ENCODE measurements at places on chromosomes 12 and 14. TPM values are rescaled to one million over a fixed set of nuclear protein-coding genes. Genes with fewer than 3 reads are reported as not detected.

The DDIT3 gene
- total RNA-seq, result 12.7 TPM

The CLEC4C gene
- total RNA-seq, result not detected

The LRRK2 gene
- total RNA-seq, result 0.31 TPM

The FOXA1 gene
- not detected for total RNA-seq

The PLEKHD1 gene
- total RNA-seq, result not detected

The C3AR1 gene
- total RNA-seq, result 1.2 TPM

The CDC42BPB gene
- 1.6 TPM for total RNA-seq

The LHX5 gene
- total RNA-seq, result not detected

The IL23A gene
- total RNA-seq, result 26.9 TPM

DNA sequence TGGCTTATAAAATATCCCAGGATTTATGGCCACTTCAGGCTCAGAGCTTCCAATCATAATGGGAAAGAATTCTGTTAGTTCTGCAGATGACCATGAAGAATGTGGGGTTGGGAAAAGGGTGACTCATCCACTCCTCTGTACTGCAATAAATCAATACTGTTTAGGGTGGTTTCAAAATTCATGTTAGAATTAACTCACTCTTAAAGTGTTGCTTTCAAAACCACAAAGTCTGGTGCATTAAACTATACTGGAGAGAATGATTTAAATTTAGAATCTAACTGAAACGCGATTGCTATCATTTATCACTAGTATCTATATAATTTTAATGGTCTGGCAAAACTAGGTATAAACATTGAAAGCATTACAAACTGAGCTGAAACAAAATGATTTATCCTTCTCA lies 798 bp downstream of the CCDC198 start:
- no peaks in the 10 kb centered on the region for H3K4me1 ChIP-seq
- H3K27me3 ChIP-seq, result no peaks in the 10 kb centered on the region
- no peaks in the 10 kb centered on the region for H3K36me3 ChIP-seq
- no peak overlapping the region for H3K4me3 ChIP-seq
- no peak for DNase-seq

- DNase-seq, result no peak
- no peak overlapping the region for H3K27ac ChIP-seq
- H3K36me3 ChIP-seq, result no peaks in the 10 kb centered on the region
- H3K27me3 ChIP-seq, result no peaks in the 10 kb centered on the region
These were observed 31.1 kb upstream of the DHRS7 start for GRCh38 chr14:60196291-60196690.

DNA sequence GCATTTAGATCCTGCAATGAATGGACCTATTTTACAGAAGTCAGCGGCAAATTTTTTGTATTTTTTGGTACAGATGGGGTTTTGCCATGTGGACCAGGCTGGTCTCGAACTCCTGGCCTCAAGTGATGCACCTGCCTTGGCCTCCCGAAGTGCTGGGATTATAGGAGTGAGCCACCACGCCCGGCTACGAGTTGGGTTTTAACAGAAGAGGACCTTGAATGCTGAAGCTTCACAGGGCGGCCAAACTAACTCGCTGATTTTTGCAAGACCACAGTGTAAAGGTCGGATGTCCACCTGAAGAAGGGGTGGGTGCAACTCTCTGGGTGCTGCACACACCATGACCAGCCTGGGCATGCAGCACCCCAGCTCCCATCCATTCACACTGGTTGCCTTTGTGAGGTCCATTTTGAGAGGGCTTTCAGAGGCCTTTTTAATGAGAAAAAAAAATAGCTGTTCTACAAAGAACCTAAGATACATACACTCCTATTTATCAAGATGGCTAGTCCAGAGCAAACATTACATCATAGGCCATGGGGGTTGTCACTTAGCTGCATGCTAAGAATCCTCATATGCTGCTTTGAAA lies 21.6 kb upstream of the CDK2AP1 start:
- no peaks in the 10 kb centered on the region for H3K4me1 ChIP-seq
- no peaks in the 10 kb centered on the region for H3K27me3 ChIP-seq
- H3K36me3 ChIP-seq, result peaks cover 25% of the 10 kb centered on the region
- H3K27ac ChIP-seq, result no peak overlapping the region

- no peaks in the 10 kb centered on the region for H3K4me1 ChIP-seq
- H3K36me3 ChIP-seq, result no peaks in the 10 kb centered on the region
- no peak overlapping the region for H3K4me3 ChIP-seq
- DNase-seq, result no peak
- no peak overlapping the region for H3K27ac ChIP-seq
These were observed 299.7 kb upstream of the FBXO33 start for GRCh38 chr14:39731912-39732311.

DNA sequence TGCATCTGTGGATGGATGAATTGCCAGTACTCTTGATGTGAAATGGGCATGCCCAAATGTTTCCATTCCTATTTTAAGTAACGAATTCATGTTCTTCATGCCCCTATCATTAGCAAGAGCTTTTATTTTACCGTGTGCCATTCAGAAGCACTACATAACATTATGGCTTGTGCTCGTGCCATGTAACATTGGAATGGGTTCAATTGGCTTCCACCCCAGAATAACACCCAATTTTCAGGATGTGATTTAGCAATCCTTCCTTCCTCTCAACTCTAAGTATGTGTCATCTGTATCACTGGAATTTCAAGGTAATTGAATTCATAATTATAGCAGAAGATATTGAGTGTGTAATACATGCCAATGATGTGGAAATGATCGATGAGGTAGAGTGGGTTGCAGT lies 145.8 kb upstream of the TMPO start:
- no peaks in the 10 kb centered on the region for H3K27me3 ChIP-seq
- peaks cover 6% of the 10 kb centered on the region for H3K4me1 ChIP-seq
- DNase-seq, result no peak

- peaks cover 9% of the 10 kb centered on the region for H3K4me1 ChIP-seq
- no peak overlapping the region for H3K4me3 ChIP-seq
- no peak overlapping the region for H3K27ac ChIP-seq
These were observed 52.2 kb downstream of the LRP6 start for GRCh38 chr12:12214635-12215131.

DNA sequence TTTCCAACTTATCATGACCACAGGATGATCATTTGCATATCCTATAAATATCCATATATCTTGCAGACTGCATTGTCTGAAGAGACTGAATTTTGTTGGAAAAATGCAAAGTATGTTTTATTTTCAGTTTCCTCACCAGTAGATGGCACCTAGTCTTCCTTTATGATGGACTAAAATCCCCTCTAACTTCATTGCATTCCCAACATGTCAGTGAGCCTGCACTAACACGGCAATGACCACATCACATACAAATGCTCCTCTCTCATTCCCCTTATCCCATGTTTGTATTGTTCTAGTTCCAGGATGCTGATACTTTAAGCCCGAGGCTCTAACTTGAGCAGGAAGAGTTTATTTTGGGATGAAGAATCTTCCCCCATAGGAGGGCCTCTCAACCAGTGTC lies 24.7 kb upstream of the MYBPC1 start:
- DNase-seq, result no peak
- no peak overlapping the region for H3K27ac ChIP-seq
- no peaks in the 10 kb centered on the region for H3K4me1 ChIP-seq
- no peak overlapping the region for H3K4me3 ChIP-seq
- no peaks in the 10 kb centered on the region for H3K27me3 ChIP-seq
- H3K36me3 ChIP-seq, result no peaks in the 10 kb centered on the region

- no peak overlapping the region for H3K27ac ChIP-seq
- H3K36me3 ChIP-seq, result no peaks in the 10 kb centered on the region
- H3K27me3 ChIP-seq, result no peaks in the 10 kb centered on the region
These were observed 2.3 kb upstream of the HSPB8 start for GRCh38 chr12:119176267-119177055.

DNA sequence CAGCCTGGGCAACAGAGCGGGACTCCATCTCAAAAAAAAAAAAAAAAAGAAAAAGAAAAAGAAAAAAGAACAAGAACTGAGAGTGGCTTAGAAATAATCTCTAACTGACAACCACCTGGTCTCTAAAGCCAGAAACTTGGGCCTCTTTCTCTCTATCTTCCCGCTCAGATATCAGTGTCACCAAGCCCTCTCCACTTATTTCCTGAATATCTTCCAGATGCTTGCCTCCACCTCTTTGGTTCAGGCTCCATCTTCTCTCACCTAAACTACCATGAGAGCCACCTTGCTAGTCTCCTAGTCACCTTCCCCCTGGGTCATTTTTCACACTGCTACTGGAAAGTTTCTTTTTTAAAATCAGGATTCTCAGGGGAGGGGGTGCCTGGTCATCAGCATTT lies 1.8 kb upstream of the TM9SF1 start:
- no peaks in the 10 kb centered on the region for H3K27me3 ChIP-seq
- peak overlapping the region; percentile 100 for H3K27ac ChIP-seq
- no peak overlapping the region for H3K4me3 ChIP-seq
- H3K4me1 ChIP-seq, result peaks cover 32% of the 10 kb centered on the region
- DNase-seq, result no peak

DNA sequence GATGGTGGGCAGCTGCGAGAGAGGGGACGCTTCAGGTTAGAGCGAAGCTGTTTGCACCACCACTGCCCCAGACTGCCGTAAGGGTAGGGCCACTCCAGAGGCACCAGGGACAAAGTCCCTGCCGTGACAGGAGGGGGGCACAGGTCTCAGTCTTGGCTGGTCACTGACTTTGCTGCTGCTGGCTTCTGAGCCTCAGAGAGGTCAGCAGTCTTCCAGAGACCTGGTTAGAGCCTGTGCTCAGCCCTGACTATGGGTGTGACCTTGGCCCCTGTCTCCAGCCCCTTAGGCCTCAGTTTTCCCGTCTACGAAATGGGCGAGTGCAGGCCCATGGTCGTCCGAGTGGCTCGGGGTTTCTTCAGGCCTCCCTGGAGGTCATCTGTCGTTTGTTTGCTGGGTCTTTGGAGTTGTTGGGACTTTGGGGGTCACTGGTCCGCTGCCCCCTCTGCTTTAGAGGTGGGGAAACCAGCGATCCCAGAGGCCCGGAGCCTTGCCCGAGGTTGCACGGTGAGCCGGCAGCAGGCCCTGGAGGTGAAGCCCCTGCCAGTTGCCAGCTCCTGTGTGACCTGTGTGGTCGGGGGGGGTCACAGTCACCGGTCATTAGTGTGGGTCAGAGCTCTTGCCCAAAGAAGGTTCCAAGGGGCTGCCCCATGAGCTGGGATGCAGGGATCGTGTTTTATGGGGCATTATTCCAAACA lies 15.3 kb downstream of the MEG3 start:
- H3K27ac ChIP-seq, result no peak overlapping the region
- no peak for DNase-seq
- H3K27me3 ChIP-seq, result no peaks in the 10 kb centered on the region
- no peaks in the 10 kb centered on the region for H3K36me3 ChIP-seq
- no peak overlapping the region for H3K4me3 ChIP-seq
- H3K4me1 ChIP-seq, result no peaks in the 10 kb centered on the region

GRCh38 chr14:55553791-55554190 lies 26.2 kb upstream of the KTN1 start:
- H3K4me3 ChIP-seq, result no peak overlapping the region
- no peaks in the 10 kb centered on the region for H3K36me3 ChIP-seq
- DNase-seq, result no peak
- H3K27me3 ChIP-seq, result no peaks in the 10 kb centered on the region

DNA sequence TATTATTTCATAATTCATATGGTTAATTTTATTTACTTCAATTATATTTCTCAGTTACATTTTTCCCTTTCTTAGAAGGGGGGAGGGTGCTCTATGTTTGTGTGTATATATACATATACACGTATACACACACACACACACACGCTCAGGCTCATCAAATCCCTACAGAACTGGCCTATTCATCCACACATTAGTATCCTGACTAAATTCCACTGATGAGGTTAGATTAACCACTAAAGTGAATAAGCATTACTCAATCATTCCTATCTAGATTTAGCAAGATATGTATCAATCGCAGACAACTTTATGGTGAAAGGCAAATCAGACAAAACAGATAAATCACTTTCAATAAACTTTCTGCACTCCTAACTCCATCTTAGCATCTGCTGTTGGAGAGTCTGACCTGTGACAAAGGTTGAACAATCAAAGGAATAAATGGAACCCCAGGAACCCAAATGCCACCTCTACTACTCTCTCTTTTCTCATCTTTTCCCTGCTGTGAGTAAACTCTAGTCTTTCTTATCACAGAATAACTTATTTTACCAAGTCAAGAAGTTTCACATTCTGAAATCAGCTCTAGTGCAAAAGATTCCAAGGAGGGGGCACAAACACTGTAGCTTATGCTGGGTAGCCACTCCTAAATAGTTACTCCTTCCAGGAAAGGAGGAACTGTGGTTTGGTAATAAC lies 67.6 kb downstream of the RALGAPA1 start:
- H3K27me3 ChIP-seq, result no peaks in the 10 kb centered on the region
- H3K27ac ChIP-seq, result no peak overlapping the region
- H3K36me3 ChIP-seq, result no peaks in the 10 kb centered on the region
- no peaks in the 10 kb centered on the region for H3K4me1 ChIP-seq

- no peak for DNase-seq
- no peak overlapping the region for H3K27ac ChIP-seq
- no peaks in the 10 kb centered on the region for H3K36me3 ChIP-seq
These were observed 98.1 kb downstream of the GALC start for GRCh38 chr14:87894920-87895319.

DNA sequence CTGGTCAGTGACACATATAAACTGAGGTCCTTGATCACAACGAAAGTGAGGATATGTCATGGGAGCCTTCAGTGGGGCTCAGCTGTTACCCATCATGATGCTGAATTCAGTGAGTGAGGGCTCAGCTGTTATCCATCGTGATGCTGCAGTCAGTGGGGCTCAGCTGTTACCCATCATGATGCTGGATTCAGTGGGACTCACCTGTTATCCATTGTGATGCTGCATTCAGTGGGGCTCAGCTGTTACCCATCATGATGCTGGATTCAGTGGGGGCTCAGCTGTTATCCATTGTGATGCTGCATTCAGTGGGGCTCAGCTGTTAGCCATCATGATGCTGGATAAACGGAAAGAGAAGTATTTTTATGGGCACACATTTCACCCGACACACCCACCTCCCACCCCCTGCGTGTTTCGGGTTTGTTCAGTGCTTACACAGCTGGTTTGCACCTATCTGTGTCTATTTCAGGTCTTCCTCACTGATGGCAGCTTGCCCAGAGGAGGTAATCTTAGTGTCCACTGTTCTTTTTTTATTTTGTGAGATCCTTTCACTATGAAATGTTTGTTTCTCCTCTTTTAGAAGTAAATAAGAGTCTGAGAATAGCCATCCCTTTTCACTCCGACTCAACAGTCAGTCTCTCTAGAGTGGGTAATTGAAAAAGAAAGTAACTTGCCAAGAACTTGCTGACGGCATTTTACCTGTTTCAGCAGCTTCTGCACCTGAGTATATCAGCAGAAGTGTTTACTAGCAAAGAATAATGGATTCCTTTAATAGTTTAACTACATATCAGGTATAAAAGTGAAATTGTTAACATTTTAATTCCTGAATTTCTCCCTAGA lies 183.0 kb downstream of the ERC1 start:
- no peaks in the 10 kb centered on the region for H3K27me3 ChIP-seq
- DNase-seq, result no peak
- no peaks in the 10 kb centered on the region for H3K4me1 ChIP-seq
- no peak overlapping the region for H3K27ac ChIP-seq
- no peaks in the 10 kb centered on the region for H3K36me3 ChIP-seq

GRCh38 chr14:99904506-99904905 lies 111.3 kb downstream of the EML1 start:
- no peaks in the 10 kb centered on the region for H3K4me1 ChIP-seq
- H3K27me3 ChIP-seq, result no peaks in the 10 kb centered on the region
- no peak overlapping the region for H3K27ac ChIP-seq

GRCh38 chr12:10732066-10732465 lies 8.9 kb upstream of the YBX3 start:
- no peaks in the 10 kb centered on the region for H3K4me1 ChIP-seq
- peaks cover 4% of the 10 kb centered on the region for H3K27me3 ChIP-seq
- no peaks in the 10 kb centered on the region for H3K36me3 ChIP-seq
- no peak for DNase-seq
- H3K4me3 ChIP-seq, result no peak overlapping the region
- H3K27ac ChIP-seq, result no peak overlapping the region

All from CD8-positive, alpha-beta memory T cell (primary cell).